Hematopoietic multipotent progenitor cell treated with erythropoietin and hydrocortisone succinate and interleukin-3 and kit ligand, for 4 days (in vitro differentiated cells): ENCODE measurements at places on chromosomes 6 and 20.

GRCh38 chr6:166541876-166542579, 44.5 kb downstream of the RAMACL start:
- DNase-seq: no peak

GRCh38 chr6:56573624-56574023, 69.1 kb downstream of the DST start:
- no peak for DNase-seq

DNA sequence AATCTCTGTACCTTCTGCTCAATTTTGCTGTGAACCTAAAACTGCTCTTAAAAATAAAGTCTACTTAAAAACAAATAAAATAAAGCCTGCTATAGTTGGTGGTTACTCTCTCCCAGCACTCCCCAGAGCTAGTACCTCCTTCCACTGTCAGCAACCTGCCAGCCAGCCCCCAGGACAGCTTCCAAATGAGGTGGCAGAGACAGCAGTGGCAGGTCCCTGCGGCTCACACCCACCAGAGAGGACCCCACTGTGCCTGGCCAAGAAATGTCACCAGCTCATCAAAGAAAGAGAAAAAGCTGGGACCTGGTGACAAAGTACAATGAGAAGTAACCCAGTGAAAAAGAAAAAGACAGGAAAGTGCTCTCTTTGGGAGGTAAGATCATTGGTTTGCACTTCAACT, 15.2 kb downstream of the APMAP start:
- DNase-seq: no peak

- DNase-seq: peak; percentile 88
Measured at GRCh38 chr6:27668442-27669294, 195.8 kb upstream of the ZNF184 start.

GRCh38 chr6:127219869-127220268, 46.8 kb upstream of the RNF146 start:
- no peak for DNase-seq

DNA sequence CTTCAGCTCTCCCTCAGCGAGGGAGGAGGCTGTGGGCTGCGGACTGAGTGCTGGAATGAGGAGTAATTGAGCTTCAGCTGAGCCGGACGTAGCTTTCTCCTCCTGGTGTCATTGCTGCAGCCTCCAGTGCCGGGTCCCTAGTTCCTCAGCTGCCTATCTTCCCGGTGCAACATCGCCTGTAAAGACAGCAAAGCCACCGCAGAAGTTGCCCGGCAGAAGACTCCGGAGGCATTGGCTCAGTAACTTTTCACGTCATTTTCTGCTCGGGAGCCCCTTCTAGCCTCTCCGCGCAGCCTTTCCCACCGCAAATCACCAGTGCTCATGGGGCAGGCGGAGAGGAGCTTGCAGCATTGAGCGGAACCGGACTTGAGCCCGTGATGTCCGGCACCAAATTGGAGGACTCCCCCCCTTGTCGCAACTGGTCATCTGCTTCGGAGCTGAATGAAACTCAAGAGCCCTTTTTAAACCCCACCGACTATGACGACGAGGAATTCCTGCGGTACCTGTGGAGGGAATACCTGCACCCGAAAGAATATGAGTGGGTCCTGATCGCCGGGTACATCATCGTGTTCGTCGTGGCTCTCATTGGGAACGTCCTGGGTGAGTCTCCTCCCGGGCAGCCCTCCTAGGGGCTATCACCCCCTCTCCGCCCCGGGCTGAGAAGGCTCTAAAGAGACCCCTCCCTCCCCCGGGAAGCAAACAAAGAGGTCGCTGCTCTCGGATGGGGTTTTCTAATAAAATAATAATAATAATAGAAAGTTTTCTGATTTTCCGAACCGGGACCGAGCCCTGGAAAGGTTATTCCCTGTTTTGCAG, at the start of gene HCRTR2:
TSS of gene HCRTR2 (plus strand) at position 305 of the 816 bp plus-strand sequence. CDS start at position 378, 73 bp downstream.
- DNase-seq: peak; percentile 3

DNA sequence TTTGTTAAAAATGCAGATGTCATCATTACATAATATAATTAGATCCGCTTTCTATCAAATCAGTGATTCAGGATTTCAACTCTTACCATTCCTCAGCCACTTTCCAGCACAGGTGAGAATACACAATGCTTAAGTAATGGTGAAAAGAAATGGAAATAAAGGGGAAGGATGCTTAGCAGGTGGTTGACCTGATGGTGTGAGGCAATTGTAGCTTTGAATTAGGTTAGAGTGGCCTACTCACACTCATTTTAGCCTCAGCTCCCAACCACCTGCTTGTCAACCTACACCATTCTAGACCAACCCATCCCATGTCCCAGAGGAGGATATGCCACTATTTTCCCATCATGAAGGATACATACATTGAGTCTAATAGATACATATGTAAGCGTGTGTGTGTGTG, 138.1 kb downstream of the DNAH8 start:
- no peak for DNase-seq

GRCh38 chr6:163585932-163586437, 171.5 kb downstream of the QKI start:
- peak; percentile 53 for DNase-seq

GRCh38 chr20:19670829-19671228, 87.2 kb upstream of the RIN2 start:
- DNase-seq: no peak

DNA sequence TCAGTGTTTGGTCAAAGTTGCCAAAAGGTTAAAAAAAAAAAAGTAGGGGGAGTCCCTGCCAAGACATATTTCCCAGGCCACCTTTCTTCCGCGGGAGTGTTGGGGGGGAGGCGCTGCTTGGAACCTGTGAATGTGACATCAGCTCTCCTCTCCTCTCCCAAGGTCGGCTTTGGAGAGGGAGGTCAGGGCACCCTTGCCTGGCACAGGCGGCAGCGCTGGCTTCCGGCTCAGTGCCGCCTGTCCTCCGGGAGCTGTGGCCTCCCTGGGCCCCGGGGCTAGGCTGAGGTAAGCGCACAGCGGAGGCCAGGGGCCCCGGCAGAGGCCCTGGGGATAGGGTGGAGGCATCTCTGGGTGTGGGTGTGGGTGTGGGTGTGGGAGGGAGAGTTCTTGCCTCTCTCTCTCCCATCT, 1.9 kb upstream of the EDN1 start:
- no peak for DNase-seq

DNA sequence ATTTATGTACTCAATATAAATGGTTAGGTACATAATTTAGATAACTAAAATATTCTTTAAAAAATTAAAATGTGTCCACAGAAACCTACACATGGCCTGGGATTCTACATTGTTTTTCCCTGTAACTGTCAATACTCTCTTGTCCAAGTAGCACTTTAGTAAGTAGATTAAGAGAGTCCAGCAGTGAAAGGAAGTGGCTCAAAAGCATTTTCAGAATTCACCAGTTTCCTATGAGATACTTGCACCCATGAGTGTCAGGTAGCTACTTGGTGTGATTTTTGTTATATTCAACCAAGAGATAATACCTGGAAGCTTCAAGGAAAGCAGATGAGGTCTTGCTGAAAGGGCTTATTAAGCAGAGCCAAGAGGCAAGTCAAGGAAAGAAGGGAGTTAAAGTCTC, 126.3 kb downstream of the FYN start:
- no peak for DNase-seq

GRCh38 chr20:33407251-33407650, 5.9 kb upstream of the CDK5RAP1 start:
- peak; percentile 38 for DNase-seq

DNA sequence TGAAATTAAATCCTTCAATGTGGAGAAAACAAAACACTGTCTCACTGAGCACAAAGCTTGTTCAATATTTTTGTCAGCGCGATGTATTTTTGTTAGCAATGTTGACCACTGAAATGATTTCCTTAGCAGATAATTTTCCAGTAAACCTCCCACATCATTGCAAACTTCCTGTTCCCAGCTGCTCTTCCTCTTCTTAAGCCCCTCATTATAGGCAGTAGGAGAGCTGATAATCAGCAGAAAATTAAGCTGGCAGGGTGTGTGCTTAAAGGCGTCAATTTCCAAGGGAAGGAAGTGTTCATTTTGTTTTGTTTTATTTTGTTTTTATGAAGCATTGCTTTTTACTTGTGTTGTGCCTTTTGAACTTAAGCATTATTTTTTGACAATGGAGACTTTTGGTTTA, 29.1 kb upstream of the TMEM14A start:
- DNase-seq: peak; percentile 67

GRCh38 chr20:3203315-3204123, 963 bp downstream of the DDRGK1 start:
- DNase-seq: peak; percentile 77

DNA sequence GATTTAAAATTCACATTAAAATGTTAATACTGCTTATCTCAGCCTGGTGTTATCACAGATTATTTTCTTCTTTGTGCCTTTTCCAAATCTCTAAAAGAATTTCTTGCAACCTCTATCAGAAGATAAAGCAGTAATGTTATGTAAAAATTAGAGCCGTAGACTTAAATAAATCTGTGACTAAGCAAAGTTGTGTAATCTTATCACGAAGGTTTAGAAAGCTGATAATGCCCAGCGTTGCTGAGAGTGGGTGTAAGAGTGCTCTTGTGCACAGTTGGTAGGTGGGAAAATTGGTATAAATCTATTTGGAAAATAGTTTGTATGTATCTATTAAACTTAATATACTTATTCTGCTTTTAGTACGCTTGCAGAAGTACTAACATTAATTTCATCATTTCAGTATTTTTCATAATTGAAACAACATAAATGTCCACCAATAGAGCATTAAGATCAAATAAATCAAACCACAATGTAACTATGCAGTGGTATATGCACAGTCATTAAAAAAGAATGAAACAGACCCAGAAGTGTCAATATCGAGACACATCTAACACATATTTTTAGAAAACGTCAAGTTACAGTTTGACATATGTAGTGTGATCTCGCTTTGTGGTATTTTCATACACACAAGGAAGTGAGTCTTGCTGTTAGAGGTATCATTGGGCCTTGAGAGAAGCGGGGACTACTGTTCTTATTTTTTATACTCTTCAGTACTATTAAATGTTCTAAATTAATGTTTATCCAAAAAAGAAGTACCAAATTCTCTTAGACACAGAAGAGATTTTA, 54.4 kb upstream of the PBOV1 start:
- peak; percentile 11 for DNase-seq

GRCh38 chr6:2432292-2432691, 186.9 kb upstream of the GMDS start:
- no peak for DNase-seq

- peak; percentile 33 for DNase-seq
Measured at GRCh38 chr20:9615766-9616454, 101.5 kb downstream of the LAMP5 start.

DNA sequence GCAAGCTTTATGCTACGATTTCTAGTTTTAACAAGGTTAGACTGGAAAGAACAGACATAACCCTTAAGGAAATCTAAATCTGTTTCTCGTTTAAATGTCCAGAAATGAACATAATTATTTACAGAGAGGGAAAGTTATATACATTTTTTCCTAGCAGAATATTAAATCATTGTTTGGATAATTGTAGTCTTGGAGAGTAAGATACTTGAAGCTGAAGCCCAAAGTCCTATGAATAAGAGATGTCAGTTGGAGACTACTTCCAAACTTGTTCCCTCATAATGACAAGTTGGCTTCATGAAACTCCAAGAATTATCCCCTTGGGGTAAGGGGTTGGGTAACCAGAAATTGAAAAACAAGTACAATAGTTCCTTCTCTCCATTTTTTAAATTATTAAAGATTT, 911.1 kb upstream of the MAN1A1 start:
- no peak for DNase-seq

DNA sequence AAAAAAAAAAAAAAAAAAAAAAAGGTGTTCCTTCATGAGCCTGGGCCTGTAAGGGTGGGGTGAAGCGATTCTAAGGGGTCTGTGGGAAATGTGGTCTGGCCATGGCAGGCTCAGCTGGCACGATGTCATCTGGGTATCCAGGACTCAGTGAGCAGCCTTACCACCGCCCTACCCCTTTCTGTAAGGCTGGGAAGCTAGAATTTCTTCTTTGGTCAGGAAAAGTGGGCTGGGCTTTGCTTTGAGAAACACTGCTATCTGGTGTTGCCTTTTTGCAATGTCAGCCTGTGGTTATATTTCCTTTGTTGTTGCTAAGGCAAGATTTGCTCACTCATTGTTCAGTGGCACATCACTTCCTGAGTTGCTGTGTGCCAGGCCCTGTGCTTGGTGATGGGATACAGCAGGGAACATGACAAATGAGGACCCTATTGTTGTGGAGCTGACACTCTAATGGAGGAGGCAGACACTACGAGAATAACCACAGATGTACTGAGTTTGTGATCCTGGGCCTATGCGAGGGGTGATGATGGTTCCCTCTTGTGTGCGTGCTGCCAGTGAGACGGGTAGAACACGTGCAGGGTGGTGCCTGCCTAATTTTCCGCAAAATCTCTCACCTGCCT, 45.9 kb upstream of the ZNFX1 start:
- peak; percentile 90 for DNase-seq

GRCh38 chr6:73139681-73140383, 85.5 kb downstream of the KHDC1L start:
- DNase-seq: no peak

DNA sequence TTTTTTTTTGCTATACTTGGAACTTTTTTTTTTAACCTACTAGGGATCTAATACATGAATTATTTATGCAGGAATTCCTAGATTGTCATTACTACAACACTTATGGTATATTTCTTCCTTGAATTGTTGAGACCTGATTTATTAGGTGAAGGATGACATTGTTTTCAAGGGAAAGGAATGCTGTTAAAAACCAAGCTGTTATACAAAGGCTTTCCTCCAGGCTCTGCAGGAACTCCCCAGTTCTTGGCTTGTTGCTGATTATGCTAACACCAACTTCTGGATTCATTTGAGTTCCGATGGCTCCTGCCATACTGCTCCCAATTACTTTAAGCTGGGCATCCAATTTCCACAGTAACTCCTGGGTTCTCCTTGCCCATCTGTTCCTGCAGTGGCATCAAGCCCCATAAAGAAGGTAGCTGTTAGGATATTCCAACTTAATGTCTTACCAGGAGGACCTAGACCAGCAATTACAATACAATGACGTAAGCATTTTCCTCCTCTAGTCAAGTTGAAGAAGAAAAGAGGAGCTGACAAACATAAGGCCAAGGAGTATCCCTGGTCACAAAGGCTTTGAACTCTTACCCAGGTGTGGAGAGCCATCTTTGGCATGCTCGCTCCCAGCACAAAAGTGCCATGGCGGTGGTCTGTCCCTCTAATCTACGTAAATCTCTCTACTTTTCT, 215.9 kb upstream of the AGPAT4 start:
- DNase-seq: no peak

GRCh38 chr6:15252195-15252594, 6.3 kb downstream of the JARID2 start:
- peak; percentile 78 for DNase-seq
